D341Med (cell line): ENCODE measurements at places on chromosomes 7 and 10.

GRCh38 chr7:25989140-25989705, 162.8 kb upstream of the NFE2L3 start:
- no peak for DNase-seq

DNA sequence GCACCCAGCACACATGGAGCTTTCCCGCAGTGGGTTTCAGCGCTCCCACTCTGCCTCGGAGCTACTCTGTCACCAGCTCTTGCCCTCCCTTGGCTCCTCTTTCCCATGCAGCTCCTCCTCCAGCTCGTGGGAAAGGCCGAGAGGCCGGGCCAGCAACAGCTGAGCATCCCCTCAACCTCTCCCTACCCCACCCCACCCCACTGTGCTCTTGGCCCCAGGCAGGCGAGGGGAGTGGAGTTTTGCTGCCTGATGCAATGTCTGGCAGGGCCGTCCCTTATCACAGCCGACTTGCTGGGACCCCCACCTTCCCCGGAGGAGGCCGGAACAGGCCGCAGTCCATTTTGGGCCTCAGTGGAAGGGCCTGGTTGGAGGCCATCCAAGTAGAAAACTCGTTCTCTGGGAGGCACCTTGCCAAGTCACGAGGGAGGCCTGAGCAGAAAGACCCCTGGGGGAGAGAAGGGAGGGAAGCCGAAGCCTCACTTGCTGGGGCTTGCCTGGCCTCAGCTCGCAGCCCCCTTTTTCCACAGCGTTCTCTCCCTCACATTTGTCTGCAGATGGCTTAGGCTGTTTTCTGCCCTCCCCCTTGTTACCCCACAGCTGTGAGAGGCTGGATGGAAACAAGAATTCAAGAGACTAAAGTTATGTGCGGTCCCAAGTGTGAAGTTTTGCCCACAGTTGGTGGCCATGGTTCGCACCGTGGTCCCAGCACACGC, 35.3 kb downstream of the CHST3 start:
- no peak for DNase-seq

- peak; percentile 92 for DNase-seq
These were observed 26.4 kb downstream of the MYL10 start for GRCh38 chr7:101602484-101603241.

GRCh38 chr10:96310321-96310669, 6.1 kb downstream of the DNTT start:
- no peak for DNase-seq

DNA sequence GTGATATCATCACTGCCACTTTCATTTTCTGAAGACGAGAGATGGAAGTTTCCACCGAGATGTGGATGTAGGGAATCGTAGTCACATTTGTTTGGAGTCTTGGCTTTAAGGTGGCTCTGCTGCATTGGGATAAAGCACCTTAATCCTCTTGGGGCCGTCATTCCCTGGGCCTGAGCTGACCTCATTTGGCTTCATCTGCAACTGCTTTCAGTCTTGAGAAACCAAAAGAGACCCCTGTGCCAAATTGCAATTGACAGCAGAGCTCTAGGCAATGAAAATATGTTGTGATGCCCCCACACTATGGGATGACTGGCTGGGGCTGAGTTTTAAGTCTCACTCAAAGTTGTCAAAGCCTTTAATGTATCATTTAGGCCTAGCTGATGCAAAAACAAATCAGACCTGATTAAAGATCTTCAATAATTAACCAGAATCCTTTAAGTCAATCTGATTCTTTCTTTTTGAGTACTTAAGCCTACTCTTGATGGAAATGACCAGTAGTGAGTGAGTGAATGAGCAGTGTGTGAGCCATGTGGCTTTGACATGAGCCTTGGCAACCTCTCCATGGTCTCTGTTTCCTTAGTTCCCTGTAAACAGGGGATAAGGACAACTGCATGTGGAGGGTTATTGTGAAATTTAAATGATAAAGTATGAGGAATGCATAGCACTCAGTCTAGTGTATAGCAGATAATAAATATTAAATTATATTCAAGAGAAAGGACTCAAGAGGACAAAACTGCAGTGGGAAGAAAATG, 155.0 kb downstream of the BMPER start:
- DNase-seq, result no peak

DNA sequence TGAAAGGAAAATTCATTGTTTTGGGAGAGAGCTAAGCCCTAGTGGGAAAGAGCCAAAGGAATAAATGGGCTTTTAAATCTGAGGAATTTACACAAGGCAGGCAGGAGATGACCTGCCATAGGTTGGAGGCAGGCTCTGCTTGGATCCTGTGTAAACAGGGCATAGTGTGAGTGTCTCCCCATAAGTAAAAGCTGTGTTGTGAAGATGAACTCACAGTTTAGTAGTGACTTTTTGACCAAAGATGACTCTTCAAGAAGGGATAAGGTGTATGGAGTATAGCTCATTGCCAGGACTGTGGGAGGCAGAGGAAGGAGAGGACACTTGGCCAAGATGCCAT, 63.2 kb downstream of the KAT6B start:
- no peak for DNase-seq

- DNase-seq, result no peak
These were observed 264.4 kb downstream of the TNS3 start for GRCh38 chr7:47317487-47317886.

DNA sequence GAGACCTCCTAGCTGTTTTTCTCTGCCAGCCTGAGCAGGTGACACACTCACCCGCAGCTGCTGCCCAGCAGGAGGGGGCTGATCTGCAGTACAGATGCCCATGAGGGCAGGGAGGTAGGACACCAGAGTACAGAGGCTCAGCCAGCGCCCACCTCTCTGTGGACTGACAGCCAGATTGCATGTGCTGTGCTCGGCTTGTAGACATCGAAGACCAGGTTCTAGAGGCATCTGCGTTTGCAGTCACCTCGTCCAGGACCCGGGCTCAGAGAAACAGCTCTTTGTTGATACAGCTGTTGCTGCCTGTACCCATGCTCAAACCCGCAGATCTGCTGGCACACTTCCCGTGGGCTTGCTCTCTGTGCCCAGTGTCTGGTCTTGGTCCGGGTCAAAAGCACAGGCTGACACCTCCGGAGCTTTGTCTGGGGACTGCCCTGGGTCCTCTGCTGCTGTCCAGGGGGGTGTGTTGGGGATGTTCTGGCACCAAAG, 224.7 kb downstream of the GLRX3 start:
- DNase-seq, result no peak

GRCh38 chr10:66934711-66935110, 8.9 kb downstream of the LRRTM3 start:
- no peak for DNase-seq

DNA sequence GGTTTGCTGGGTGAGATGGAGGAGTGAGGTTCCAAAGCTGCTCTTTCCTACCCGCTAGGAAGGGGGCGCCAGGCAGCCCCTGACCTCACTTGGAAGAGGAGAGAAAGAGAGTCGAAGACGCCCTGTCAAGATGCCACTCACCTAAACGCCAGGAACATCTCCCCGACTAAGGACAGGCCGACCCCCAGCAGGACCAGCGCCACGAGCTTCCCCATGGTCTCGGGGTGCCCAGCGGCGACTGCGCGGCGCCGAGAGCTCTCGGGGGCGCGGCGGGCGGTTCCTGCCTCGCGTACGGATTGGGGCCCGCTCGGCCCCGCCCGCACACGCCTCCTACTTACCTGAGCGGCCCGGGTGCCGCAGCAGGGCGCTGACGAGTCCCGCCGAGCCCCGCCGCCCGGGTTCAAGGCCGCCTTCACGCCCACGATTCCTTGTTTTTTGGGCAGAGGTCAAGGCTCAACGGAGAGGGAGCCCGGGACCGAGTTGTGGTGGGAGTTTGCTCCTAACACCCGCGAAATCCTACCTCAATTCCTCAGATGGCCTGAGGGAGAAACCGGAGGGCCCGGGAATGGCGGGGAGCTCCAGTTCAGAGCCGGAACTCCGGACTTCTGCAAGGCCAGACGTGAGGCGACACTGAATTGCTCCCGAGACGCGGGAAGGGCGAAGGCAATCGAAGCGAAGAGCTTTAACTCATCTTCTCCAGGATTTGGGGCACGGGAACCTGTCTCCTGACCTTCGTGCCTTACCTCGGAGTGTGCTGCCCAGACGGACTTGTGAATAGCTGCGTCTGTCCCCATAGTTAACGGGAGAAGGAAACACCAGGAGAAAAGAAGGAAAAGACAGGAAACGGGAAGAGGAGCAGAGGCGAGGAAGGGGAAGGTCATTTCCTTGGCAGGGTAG, at the start of gene PON3:
Gene PON3 (minus strand): TSS at position 240 of the 897 bp plus-strand sequence. CDS start 25 bp downstream, at position 215.
- no peak for DNase-seq

GRCh38 chr7:158190756-158191155, 396.9 kb downstream of the PTPRN2 start:
- DNase-seq, result no peak

- no peak for DNase-seq
These were observed 18.9 kb downstream of the RCC1L start for GRCh38 chr7:75054744-75055143.

DNA sequence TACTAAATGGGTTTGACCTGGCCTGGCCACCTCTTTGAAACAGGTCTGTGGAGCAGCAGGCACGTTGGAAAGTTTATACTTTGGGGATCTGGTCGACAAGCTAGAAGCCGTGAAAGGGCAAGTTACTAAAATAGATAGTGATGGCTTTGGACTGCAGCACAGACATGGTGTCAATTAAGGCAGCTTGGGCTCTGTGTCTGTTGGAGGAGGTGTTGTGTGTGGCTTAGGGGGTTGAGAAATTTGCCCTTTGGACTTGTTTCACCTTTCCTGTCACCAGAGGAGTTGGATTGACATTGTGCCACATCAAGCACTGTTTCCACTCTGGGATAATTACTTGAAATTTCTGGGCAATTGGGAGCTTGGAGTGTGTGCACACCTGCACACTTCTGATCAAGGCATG, 251.8 kb upstream of the MKI67 start:
- no peak for DNase-seq

- no peak for DNase-seq
These were observed 39.7 kb upstream of the STEAP4 start for GRCh38 chr7:88346357-88346756.

DNA sequence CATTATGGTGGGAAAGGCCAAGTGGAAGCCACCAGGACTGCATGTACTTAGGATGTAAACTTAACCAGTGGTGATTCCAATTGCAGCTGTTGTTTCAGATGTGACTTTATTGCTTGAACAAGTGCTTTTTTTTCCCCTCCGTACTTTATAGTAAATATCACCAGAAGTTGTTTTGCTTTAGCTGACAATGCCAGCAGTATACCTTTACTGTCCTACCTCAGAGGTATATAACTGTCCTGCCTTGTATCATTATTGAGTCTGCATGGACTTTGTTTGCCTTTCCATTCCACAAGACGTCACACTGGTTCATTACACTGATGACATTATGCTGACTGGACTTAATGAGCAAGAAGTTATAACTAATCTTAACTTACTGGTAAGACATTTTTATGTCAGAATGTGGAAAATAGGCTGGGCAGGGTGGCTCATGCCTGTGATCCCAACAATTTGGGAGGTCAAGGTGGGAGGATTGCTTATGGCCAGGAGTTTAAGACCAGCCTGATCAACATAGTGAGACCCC, 77.1 kb upstream of the RAB18 start:
- DNase-seq, result no peak

DNA sequence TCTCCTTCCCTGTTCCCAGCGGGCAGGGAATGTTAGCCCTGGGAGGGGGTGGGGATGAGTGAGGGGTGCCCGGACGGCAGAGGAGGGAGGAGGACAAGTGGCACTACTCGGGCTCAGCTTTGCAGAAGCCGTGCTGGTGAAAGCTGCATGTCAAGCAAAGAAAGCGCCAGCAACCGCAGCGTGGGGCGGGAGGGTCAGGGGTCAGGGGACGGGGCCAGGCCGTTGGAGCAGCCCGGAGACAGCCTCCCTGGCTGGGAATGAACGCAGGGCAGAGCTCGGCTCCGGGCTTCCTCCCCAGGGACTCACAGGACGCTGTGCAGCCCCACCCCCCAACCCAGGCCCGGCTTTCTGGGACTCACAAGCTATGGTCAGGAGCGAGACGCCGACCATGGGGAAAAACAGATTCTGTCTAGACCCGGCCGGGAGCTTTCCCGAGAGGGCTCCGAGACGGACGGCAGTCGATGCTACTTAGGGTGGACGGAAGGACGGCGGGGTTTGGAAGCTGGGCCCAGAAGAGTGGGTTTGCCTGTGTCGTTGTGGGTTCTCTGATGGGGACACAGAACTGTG, 113.4 kb downstream of the VIPR2 start:
- peak; percentile 19 for DNase-seq

DNA sequence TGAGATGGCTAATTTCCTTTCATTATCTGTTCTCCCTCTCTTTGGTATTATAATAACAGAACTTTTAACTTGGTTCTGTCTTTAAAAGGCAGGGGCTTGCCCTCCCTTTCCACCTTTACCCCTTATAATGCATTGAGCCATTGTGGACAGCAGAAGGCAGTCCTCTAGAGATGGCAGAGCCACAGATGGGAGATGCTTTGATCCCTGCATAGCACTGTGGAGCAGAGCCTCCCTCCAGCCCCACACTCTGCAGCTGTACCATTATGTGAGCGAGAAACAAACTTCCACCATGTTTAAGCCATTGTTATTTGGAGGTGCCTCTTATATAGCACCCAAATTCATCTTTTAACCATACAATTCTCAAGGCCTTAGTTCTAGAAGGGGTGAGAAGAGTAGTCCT, 78.4 kb downstream of the SEC23IP start:
- no peak for DNase-seq

DNA sequence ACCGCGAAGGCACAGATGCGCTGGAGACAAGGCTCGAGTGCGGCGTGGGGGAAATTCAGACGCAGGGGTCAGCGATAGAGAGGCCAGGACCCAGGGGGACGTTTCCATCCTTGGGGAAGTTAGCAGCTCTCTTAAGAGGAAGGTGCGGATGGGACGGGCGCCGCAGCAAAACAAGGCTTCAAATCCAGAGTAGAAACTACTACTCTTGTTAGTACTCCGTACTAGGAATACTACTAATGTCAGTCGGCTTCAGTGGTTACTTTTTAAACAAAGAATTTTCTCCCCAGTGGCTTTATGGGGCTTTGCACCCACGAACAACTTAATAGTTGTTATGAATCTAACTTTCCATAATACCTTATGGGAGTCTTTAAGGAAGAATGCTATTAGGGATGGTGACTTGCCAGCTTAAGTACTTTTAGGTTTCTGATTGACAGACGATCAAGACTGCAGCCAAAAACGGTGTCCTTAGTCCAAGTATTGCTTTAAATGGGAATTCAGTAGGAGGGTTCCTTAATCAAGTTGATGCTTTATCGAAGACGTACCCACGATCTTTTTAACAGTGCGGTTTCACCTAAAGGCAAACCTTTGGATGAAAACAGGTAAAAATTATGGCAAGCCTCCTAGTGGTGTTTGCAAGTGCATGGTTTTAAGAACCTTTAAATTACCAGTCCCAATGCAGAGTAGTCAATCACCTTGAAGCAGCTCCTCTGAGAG, 812 bp upstream of the IDE start:
- DNase-seq, result no peak

DNA sequence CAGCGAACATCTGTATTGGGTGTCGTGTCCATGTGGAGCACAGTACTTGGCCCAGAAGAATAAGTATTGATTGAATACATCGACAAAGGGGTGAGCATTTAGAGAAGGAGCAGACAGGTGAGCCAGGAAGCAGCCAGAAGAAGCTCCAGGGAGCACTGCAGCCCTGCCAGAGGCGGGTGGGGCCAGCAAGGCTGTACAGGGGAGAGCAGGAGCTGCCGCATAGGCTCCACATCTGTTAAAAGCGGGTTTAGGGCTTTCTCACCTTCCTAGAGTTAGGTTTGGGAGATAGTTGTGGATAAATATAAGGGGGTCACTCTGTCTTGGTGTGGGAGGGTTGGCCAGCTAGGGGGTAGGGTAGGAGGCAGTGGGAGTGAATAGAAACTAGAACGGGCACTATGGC, 1.3 kb upstream of the CPA1 start:
- no peak for DNase-seq

GRCh38 chr10:16909271-16909767, 92.1 kb upstream of the RSU1 start:
- DNase-seq, result no peak
